ENCODE measurements at places on chromosomes 3 and 15.

GRCh38 chr3:145191543-145191942, 969.4 kb downstream of the PLOD2 start:
- peak; percentile 16 for DNase-seq

GRCh38 chr3:128076483-128077201, 24.4 kb downstream of the SEC61A1 start:
- no peak for DNase-seq

- peak; percentile 34 for DNase-seq
These were observed 18.0 kb downstream of the ZDHHC19 start for GRCh38 chr3:196193133-196193735.

DNA sequence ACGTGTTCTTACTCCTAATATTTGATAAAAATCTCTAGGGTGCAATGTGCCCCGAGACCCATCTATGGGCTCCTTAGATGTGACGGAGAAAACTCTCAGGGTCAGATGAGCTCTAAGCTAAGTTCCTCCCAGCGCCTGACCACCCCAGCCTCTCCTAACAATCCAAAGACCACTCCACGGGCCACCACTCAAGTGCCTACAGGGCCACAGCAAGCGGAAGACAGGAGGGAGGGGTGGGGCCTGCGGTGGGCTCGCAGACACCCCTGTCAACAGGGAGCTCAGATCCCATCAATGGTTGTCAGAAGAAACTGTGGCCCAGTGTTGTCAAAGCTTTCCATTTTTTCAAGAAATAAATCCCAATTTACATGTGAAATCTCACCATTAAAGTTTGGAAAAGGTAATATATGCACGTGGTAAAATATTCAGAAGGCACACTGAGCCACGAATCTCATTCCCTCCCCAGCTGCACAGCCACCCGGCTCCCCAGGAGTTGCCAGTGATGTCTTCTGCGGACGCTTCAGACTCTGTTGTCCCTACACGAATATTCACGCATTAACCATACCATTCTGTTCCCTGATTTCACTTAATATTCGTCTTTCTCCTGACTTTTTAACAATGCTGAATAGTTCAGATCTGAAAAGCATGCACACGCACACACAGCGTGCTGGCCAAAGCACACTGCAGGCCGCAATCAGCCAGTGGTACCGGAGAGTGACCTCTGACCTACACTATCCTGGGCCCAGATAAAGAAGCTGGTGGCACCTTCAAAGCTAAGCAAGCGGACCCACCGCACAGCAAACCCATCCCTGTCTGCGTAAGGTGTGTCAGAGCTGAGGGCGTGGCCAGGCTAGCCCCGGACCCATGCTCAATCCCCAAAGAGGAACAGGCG, 19.1 kb downstream of the TNK2 start:
- no peak for DNase-seq

DNA sequence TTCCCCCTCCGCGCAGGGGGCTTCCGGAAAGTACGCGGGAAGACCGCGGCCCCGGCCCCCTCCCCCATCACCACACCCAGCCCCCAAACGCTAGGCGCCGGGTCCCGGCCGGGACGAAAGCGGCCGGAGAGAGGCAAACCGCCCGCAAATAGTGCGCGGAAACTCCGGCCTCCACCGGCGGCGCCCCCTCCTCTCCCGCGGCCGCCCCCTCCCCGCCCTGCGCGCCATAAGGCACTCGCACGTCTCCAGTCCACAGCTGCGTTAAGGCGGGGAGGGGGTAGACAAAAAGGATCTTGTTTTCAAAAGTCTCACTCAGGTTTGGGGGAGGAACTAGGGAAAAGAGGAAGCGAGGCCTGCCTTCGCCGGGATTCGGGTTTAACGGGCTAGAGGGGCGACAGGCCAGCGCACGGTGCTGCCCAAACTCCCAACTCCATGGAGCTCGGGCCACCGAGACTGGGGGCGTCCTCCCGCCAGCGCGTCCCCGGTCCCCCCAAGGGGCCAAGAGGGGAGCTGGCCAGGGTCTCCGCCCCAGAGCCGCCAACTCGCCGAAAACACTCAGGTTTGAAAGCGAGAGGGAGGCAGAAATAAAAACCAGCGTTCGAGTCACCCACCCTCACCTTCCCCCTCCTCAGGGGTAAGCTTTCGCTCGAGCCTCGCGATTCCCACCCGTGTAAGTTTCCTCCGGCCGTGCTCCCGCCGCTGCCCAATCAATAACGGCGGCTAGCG, 1.8 kb downstream of the ANP32A start:
- peak; percentile 27 for DNase-seq

GRCh38 chr15:69616558-69616957, 163.9 kb downstream of the RPLP1 start:
- DNase-seq = peak; percentile 61

DNA sequence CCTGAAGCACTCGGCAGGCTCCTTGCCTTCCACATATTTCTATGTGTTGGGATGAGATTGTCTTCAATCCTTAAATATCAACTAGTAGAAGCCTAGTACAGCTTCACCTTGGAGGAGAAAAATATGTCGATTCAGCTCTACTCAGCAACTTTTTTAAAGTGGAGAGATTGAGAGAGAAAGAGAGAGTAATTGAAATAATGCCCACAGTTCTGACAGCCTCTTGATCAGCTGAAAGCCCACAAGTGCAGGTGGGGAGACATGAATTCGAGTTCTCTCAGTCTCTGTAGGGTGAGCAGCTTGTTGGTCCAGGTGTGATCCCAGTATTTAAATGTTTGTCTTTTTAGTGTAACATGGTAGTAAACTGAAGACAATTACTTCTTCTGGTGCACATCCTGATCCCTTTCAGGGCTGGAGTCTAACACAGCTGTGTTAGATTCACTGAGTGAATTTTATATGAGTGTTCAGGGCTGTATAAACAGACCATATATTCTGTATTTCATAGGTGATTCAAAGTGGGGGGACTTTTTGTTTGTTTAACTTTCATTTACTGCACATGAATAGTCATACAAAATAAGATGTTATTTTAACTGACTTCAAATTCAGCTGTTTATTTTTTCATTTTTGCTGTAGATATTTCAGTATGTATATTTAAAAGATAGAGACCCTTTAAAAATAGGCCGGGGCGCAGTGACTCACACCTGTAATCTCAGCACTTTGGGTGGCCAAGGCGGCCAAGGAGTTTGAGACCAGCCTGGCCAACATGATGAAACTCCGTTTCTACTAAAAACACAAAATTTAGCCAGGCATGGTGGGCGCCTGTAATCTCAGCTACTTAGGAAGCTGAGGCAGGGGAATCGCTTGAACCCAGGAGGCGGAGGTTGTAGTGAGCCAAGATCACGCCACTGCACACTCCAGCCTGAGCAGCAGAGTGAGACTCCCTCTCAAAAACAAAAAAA, 64.0 kb downstream of the ST6GAL1 start:
- DNase-seq = no peak

GRCh38 chr3:6825524-6825923, 35.4 kb upstream of the GRM7 start:
- no peak for DNase-seq

GRCh38 chr3:94647131-94647530, 584.3 kb downstream of the NSUN3 start:
- peak; percentile 34 for DNase-seq

GRCh38 chr3:151345859-151346258, 16.5 kb upstream of the P2RY13 start:
- peak; percentile 81 for DNase-seq

DNA sequence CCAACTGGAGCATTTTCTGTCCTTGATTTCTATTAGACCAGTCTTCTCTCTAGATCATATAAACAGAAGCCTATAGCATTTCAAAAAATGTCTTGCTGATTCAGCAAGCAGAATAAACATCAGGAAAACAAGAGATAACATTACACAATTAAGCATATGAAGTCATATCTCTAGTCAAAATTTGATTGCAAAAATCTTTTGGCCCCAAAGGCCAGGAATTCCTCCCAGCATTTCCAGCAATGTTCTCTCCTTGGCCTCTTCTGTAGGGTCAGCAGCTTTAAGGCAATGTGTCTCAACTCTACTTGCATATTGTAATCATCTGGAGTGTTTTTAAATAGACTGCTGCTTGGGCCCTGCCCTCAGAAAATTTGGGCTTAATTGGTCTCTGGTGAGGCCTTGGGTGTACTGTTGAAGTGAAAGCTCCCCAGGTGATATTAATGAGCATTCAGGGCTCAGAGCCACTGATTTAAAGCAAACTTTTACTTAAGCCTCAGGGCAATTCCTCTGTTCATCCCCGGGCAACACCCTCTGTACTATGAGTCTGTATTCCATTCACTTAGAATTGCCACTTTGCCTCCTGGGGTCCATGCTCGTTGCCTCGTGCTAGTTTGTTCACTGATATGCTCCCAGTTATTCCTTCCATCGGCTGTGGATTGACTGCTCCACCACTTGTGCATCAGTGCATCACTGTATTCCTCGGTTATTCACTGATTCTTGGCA, 1072.6 kb downstream of the ROBO2 start:
- DNase-seq = peak; percentile 86

- no peak for DNase-seq
These were observed 268.6 kb upstream of the LRTM1 start for GRCh38 chr3:55196495-55196894.

DNA sequence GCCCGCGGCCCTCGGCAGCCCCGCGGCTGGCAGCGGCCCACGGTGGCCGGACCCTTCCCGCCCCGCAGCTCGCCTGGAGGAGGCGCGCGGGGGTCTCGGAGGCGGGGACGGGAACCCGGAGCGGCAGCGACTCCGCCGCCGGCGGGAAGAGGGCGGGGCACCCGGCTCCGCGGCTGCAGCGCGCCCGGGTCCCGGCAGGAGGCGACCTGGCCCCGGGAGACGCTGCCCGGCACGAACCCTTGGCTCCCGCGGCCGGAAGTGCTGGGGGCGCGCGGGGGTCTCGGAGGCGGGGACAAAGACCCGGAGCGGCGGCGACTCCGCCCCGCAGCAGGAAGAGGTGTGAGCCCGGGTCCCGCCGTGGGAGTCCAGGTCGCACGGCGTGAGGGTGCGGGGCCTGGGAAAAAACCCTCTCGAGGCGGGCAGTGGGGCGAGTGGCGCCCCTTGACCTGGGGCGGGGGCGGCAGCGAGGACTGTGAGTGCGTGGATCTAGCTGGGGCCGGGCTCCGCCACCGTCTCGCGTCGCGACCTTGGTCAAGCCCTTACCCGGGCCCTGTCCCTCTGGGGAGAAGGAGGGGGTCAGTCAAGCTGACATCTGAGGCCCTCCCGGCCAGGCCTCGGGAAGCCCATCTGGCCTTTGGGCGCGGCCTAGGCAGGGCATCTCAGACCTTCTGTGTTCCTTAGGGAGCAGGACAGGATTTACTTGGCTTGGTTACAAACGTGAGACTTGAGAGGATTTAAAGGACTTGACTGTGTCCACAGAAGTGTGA, at the start of gene CIB2:
TSS of gene CIB2 (minus strand) at position 151 of the 767 bp plus-strand sequence. CDS start 230 bp downstream, outside the sequence.
- DNase-seq = peak; percentile 23

- DNase-seq = no peak
These were observed 696 bp upstream of the SNRK start for GRCh38 chr3:43285644-43286043.
